ENCODE measurements at places on chromosomes 7 and 10.

DNA sequence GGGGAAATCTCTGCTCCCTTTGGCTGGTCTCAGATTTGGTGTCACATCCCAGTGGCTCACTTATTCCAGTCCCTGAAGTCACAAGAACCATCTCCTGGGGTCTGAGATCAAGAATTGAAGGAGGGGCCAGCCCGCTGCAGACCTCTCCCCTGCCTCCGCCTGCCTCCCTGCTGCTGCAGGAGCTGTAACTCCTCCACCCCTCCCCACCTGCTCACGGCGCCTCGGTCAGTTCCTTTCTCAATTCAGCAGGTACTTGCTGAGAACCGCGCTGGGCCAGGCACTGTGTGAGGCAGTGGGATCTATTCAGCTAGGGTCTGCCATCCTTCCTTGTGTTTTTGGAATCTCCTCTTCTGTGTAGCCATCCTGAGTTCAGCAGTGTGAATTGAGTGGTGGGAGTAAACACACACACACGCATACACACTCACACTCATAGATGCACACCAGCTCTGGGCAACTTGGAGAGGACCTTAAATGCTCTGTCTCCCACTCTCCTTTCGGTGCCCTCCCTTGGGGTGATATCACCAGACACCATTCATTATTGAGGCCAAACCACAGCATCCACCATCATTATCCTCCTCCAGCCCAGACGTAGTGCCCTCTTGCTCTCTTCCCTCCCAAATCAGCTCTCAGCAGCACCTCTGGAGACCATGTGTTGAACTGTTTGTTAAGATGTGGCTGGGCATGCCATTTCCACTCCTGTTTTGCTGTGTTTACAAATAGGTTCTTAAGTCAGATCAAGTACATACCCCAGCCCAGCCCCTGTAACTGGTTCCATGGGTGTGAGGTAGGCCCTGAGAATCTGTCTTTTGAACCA lies 22.0 kb upstream of the ANKRD2 start:
- DNase-seq, result no peak

- DNase-seq, result peak; percentile 30
Observed at GRCh38 chr7:90828601-90829000, 232.5 kb downstream of the CDK14 start.

DNA sequence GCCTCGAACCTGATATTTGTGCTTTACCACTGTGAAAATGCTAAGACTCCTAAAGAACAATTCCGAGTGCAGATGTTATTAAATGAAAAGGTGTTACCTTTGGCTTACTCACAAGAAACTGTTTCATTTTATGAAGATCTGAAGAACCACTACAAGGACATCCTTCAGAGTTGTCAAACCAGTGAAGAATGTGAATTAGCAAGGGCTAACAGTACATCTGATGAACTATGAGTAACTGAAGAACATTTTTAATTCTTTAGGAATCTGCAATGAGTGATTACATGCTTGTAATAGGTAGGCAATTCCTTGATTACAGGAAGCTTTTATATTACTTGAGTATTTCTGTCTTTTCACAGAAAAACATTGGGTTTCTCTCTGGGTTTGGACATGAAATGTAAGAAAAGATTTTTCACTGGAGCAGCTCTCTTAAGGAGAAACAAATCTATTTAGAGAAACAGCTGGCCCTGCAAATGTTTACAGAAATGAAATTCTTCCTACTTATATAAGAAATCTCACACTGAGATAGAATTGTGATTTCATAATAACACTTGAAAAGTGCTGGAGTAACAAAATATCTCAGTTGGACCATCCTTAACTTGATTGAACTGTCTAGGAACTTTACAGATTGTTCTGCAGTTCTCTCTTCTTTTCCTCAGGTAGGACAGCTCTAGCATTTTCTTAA lies 47.7 kb downstream of the MINPP1 start:
- peak; percentile 56 for DNase-seq

DNA sequence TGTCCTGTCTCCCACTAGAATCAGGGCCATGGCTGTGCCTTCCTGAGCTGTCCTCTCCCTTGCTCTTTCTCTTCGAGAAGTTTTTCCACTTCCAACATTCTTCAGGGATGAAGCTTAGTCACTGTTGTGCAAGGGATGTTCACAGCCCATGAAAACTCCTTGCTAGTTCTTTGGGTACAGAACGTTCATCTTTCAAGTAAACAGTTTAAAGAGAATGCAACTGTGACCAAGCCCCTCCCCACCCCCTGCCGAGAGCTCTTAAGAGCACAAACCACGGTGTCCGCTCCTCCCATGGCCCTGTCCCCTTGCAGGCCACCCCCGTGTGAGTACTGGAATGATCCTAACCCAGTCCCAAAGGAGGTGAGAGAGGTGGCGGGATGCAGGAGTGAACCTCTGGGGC lies 161.1 kb upstream of the RHEB start:
- peak; percentile 80 for DNase-seq

- no peak for DNase-seq
Observed at GRCh38 chr7:24617957-24618616, 44.8 kb downstream of the PALS2 start.

DNA sequence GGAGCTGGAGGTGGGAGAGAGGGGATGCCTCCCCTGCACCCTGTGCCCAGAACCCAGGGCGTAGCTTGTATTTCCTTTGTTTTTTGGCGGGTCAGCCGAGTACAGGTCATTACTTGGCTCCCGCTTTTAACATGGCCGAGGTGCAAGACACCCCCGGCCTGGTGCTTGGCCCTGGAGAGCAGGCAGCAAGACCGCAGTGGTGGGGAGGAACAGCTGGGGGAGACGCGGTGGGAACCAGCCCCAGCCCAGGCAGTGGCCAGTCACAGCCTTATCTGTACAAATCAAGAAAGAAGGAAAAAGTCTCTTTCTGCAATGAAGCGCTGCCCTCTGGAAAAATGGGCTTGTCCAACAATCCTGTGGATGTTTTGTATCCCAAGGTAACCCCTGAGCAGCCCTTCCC lies 99.1 kb downstream of the TAX1BP1 start:
- no peak for DNase-seq

DNA sequence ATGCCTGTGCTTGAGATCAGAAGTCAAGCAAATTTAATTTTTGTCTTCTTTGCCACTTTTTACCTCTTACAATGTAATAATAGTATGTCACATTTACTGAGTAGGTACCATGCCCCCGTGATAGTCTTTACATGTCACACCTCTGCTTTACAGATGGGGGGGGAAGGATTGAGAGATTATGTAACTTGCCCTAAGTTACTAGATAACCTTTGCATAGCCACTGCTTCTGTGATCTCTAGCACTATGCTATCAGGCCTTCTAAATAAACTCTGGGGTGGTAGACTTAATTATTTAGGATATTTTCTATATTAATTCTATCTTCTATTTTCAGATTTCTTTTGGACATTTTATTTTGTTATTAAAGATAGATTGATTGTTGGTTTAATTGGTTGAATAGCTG lies 514.4 kb downstream of the SUGCT start:
- no peak for DNase-seq

GRCh38 chr10:129728905-129729795 lies 234.9 kb downstream of the EBF3 start:
- DNase-seq, result no peak

DNA sequence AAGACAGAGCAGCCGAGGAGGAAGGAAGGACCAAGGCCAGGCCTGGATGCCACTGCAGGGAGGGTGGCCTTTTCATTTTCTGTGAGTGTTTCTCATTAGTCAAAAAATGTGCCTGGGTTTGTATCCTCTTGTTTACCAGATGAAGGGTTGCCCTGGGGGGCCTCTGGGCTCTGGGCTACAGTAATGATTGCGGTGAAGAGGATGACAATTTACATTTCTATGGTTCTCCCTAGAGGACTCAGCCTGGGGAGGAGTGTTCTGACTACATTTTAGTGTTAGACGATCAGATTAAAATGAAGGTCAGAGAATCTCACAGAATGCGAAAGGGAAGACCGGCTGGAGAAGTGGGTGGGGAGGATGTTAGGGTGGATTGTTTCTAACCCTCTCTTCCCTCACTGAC lies 108.0 kb upstream of the KMT2C start:
- DNase-seq, result no peak

GRCh38 chr7:3739983-3740382 lies 438.9 kb downstream of the SDK1 start:
- no peak for DNase-seq

DNA sequence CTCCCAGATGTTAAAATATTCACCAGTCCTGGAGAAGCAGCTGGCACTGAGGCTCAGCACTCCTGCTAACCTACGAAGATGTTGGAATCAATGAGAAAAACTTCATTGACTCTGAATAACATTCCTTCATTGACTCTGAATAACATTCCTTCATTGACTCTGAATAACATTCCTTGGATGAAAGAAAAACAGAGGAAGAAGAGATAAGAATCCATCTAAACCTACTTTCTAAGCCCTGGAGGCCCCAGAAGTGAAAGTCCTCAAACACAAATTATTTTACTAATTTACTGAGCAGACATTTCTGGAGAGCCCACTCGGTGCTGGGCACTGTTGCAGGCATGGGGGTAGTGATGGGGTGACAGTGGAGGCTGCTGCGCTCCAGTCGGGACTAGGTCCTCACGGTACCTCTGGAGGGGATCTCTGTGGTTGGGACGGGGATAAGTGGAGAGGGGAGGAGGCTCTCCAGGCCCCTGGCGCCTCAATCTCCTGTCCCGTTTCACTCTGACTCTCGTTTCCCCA lies 254.1 kb downstream of the WDR37 start:
- DNase-seq, result no peak

- no peak for DNase-seq
Observed at GRCh38 chr10:61125560-61126170, 181.7 kb upstream of the RHOBTB1 start.

DNA sequence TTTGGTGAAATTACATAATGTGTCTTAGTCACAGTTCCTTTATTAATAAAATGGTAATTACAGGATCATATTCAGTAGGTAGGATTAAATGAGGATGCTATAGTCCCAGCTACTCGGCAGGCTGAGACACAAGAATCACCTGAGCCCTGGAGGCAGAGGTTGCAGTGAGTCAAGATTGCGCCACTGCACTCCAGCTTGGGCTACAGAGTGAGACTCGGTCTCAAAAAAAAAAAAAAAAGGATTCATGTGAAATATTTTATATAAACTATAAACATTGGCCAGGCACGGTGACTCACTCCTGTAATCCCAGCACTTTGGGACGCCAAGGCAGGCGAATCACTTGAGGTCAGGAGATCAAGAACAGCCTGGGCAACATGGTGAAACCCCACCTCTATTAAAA lies 197.9 kb downstream of the IMMP2L start:
- peak; percentile 74 for DNase-seq

DNA sequence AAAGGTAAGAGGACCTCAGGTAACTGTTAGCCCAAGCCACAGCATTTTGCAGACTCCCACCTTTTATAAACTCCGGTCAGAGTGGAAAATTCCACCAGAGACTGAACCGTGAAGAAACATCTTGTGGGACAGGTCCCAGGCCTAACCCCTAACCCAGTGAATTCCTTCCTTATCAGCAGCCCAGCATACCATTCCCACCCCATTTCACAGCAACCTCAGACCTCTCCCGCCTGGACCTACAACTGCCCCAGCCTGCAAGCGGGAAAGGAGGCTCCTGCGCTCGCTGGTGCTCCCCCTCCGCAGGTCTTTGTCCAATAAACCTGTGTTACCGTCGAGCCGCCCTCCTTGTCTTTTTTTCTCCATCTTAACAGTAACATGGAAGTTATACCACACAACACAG lies 736.6 kb downstream of the MAGI2 start:
- DNase-seq, result no peak

GRCh38 chr10:99958302-99958701 lies 51.4 kb downstream of the DNMBP start:
- peak; percentile 43 for DNase-seq
